NCI-H460 (cell line): ENCODE measurements at places on chromosomes 11 and 22.

DNA sequence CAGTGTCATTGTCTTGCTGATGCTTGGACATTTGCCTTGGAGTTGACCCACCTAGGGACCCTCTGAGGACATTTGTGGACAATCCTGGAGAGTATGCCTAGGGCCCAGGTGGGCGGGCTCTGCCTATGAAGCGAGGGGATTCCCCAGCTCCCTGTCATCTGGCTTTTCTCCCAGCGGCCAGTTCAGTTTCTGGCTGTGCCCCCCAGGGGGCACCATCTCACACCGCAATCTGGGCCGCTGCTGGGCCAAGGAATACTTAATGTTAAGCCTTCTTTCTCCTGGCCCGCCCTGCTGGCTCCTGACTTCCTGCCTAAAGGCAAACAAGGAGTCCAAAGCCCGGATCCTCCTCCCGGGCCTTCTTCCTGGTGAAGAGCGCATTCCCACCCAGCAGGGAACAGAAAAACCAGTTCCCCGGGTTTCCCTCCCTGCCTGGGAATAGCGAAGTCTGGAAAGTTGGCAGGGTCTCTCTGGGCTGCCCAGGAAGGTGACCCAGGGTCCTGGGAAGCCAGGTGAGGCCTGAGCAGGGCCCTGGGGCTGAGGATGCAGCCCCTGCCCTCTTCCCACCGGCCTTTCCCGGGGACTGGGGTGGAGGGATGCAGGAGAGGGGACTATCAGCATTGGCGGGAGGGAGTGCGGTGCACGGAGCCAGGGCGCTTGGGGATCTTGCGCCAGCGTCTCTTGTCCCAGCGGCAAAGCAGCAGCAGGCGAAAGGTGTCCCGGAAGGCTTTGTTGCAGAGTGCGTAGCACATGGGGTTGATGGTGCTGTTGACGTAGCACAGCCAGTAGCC lies 11.9 kb downstream of the CHRM1 start:
- DNase-seq: no peak

GRCh38 chr11:696955-697491 lies 1.4 kb downstream of the TMEM80 start:
- no peak for DNase-seq

- peak; percentile 16 for DNase-seq
Observed at GRCh38 chr22:19448076-19448607, 631 bp upstream of the C22orf39 start.

GRCh38 chr11:75325713-75326438 lies 25.6 kb downstream of the ARRB1 start:
- peak; percentile 24 for DNase-seq

DNA sequence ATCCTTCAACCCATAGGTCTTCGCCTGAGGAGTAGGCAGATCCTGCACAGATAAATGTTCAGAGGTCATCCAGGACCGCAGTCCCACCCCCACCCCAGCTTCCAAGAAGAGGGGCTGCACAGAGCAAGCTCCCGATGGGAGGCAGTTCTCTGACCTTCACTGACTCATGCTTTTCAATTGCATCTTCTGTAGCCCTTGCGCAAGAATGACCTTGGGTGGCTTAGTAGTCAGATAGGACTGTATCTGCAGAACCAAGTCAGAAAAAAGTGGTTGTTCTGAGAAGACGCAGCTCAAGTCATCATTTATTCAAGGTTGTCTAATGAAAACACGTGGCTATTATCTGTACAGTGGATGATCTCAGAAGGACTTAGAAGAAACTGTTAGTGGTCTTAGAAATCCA lies 16.4 kb upstream of the GRAMD1B start:
- DNase-seq: no peak

DNA sequence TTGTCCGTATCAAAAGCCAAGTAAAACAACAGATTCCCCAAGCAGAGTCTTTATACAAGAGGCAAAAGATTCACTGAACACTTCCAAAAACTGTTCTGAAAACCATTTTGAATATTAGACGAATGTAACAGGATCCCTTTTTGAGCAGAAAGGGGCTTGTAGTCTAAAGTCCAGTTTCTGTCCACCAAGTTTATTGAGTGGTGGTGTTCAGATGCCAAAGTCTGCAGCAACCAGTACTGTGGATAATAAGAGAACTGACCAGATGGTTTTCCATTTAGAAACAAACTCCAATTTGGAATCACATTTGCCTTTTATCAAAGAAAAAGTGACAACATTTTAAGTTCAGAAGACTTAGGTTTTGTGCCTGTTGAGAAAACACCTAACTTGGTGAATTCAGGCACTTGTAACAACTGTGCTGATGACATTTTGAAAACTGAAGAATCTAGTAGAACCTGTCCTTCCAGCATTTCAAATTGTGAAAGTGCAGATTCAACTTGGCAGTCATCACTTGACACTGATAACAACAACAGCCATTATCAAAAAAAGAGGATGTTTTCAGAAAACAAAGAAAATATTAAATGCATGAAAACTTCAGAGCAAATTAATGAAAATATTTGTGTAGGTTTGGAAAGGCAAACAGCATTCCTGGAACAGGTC lies 217.1 kb downstream of the CSNK2A3 start:
- DNase-seq: no peak

GRCh38 chr11:57322256-57323166 lies 2.2 kb downstream of the TNKS1BP1 start:
- DNase-seq: peak; percentile 48

GRCh38 chr11:12846786-12847615 lies 162.1 kb upstream of the RASSF10 start:
- DNase-seq: no peak

- DNase-seq: no peak
Observed at GRCh38 chr11:12942157-12942556, 67.0 kb upstream of the RASSF10 start.

- no peak for DNase-seq
Observed at GRCh38 chr11:47854667-47855066, 6.5 kb upstream of the NUP160 start.

DNA sequence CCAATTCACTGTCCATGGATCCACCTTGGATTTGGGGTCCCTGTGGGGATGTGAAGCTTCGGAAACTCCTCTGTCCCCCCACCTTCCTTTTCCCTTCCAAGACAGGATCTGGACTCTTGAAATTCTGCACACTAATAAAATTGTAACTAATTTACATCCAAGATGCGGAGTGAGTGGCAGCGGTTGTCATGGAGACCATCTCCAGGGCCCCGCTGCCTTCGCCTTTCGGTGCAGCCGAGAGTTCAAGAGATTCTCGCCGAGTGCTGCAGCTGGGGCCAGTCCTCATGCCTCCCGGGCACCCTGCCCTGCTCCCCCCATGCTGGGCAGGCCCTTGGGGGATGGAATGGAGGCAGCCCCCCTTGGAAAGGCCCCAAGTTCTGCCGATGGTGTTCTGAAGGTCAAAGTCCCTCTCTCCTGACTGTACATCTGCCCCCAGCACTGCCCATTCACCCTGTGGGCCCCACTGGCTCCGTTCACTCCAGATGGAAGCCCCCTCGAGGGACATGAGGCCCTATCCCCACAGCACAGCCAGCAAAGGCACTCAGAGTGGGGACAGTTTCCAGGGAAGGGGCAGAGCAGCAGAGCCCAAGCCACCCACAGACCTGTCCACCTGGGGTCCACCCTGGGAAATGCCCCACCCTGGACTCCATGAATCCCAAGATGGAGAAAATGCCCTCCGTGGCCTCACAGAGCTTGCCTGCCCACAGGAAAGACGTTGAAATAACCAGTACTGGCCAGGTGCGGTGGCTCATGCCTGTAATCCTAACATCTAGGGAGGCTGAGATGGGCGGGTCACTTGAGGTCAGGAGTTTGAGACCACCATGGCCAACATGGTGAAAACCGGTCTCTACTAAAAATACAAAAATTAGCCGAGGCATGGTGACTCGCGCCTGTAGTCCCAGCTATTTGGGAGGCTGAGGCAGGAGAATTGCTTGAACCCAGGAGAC lies 25.9 kb downstream of the IGLL1 start:
- DNase-seq: no peak

GRCh38 chr11:63719987-63720386 lies 38.7 kb downstream of the RTN3 start:
- no peak for DNase-seq

- DNase-seq: no peak
Observed at GRCh38 chr11:44949160-44950030, 1.3 kb downstream of the TP53I11 start.

DNA sequence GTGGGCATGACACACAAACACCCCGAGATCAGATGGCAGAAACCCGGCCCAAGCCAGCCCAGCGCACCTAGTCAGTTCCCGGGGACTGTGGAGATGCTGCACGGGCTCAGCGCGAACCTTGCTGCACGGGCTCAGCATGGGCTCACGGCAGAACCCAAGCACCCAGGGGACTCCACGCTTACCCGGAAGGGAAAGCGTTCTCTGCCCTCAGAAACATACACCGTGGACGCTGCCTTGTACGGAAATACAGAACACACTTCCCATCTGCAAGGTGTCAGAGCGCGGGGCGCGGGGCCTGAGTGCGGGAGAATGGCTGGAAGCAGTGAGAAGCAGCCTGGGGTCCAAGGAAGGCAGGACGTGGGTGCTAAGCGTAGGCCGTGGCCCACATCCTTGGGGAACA lies 319.9 kb downstream of the NTM start:
- no peak for DNase-seq

GRCh38 chr22:22840780-22841179 lies 46.8 kb upstream of the IGLL5 start:
- no peak for DNase-seq

DNA sequence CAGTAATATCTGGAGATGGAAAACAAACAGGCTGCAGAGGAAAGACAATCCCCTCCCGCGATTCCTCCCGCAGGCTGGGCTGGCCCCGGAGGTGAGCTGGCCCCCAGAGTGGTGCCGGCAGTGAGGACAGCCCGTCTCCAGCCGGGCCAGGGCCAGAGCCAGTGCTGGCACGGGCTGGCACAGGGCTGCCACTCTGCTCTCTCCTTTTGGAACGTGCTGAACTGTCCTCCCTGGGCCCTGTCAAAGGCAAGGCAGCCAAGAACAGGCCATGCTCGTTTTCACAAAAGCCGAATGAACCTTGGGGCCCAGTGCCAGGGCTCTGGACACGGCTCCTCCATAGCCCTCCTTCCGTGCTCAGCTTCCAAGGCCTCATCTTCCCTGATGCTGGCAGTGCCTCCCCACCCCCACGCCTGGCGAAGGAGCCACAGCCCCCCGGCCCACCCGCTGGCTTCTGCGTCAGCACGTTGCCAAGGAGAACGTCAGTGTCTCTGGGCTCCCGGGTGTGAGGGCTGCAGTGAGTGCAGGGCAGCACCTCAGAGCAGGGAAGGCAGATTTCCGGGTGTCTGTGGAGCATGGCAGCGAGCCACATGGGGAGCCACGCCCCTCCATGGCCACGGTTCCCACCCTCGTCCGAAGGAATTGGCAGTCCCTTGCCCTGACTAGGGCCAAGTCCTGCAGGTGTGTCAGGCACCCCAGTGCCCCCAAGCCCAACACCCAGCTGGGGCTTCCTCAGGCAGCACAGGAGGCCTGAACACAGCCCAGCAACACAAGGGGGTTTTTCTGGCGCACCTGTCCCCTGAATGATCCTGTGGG lies 28.6 kb downstream of the GNAZ start:
- DNase-seq: no peak

DNA sequence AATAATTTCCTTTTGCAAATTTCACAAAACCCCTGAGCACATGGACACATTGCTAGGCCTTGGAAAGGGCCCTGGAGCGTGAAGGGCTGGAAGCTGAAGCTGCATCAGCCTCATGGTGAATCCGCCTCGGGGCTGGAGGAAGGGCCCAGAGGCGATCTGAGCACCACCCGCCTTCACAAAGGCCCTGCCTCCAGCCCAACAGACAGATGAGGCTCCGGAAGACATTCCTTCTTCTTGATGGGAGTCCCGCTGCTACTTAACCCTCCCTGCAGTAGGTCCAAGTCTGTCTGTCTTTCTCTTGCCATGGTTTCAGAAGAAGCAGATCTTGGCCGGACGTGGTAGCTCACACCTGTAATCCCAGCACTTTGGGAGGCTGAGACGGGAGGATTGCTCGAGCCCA lies 16.5 kb downstream of the ARRB1 start:
- no peak for DNase-seq

DNA sequence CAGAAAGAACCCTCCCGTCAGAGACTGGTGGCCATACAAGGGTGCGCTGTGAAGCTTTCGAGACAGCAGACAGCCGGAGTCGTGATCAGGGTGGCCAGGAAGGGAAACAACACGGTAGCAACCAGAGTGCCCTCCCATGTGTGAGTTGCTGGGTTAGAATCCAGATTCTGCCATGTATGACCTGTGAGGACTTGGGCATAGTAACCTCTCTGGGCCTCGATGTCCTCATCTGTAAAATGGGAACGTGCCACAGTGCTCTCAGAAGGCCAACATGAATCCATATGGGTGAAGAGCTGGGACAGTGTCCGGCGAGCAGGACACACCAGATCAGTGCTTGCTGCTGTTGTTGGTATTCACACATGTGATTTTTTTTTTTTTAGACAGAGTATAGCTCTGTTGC lies 7.6 kb upstream of the FGF3 start:
- no peak for DNase-seq

GRCh38 chr22:43446916-43447315 lies 35.1 kb downstream of the MPPED1 start:
- DNase-seq: no peak

GRCh38 chr11:123504401-123504800 lies 74.3 kb downstream of the GRAMD1B start:
- no peak for DNase-seq

- DNase-seq: no peak
Observed at GRCh38 chr11:45857961-45858474, 10.7 kb downstream of the CRY2 start.

- DNase-seq: no peak
Observed at GRCh38 chr11:57501953-57502352, 13.5 kb downstream of the SLC43A1 start.

GRCh38 chr22:45212306-45212709 lies 28.4 kb downstream of the KIAA0930 start:
- DNase-seq: peak; percentile 38

DNA sequence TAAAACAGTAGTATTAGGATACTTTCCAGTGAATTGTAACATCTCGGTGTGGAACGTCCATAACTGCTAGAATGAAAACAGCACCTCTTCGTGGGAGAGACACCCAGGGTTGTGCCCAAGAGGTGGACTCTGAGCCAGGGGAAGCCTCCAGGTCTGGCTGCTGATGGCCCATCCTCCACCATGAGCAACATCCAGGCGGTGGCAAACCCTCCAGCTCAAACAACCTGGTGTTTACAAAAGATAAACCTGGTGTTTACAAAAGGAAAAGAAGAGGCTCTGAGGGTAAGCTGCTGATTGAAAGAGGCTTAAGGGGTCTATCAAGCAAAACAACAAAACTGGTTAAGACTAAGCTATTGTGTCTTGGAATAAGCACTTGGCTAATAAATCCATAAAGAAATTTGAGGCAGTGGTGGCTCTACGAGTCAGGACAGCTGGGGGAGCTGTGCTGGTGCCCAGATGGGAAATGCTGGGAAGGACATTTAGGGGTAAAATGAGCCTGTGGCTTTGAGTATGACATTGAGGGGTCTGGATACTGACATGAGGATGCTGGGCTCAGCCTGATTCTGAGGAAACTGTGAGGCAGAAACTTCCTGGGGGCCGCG lies 909.0 kb downstream of the BRD1 start:
- DNase-seq: no peak

GRCh38 chr11:66818231-66818955 lies 24.8 kb upstream of the RCE1 start:
- no peak for DNase-seq

DNA sequence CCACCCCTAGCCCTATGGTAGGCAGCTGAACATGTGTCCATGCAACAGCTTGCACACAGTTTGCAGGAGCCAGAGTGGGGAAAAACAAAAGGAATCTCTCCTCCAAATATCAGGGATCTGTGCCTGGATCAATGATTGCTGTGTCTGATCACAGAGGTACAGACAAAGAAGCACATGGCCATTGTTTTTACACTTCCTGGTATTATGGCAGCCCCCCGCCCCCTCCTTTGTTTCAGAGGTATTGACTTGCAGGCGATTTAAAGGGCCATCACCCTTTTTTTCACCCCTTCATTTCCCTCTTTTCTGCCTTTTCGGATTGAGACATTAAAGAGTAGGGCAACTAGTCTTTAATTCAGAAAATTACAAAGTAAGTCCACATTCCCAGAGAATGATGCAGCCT lies 453.0 kb upstream of the LUZP2 start:
- DNase-seq: no peak
